ENCODE measurements at places on chromosomes 3 and 15. TPM values are rescaled to one million over a fixed set of nuclear protein-coding genes. Genes with fewer than 3 reads are reported as not detected.

Gene GLDN
- 14.4 TPM for total RNA-seq

Gene MORC1
- not detected for total RNA-seq

Gene GRAMD1C
- total RNA-seq, result 9.2 TPM

Gene ULK4
- 10.8 TPM for total RNA-seq

Gene PLSCR5
- total RNA-seq, result not detected

Gene WDR93
- 0.20 TPM for total RNA-seq

Gene GOLGA6L7
- not detected for total RNA-seq

Gene KNG1
- not detected for total RNA-seq

Gene AHSG
- not detected for total RNA-seq

Gene STRC
- total RNA-seq, result 0.59 TPM

Gene MINAR1
- total RNA-seq, result 2.6 TPM

Gene SLC6A1
- 1.7 TPM for total RNA-seq

Gene RETNLB
- not detected for total RNA-seq

Gene CPB1
- total RNA-seq, result 8.7 TPM

Gene UACA
- 105 TPM for total RNA-seq

Gene IL16
- total RNA-seq, result 8.9 TPM

Gene DPPA2
- total RNA-seq, result not detected

Gene CHRM5
- total RNA-seq, result not detected

Gene GOLGA8T
- 0.79 TPM for total RNA-seq

Gene RARRES1
- 4.9 TPM for total RNA-seq

Gene LDHAL6B
- total RNA-seq, result not detected

Gene SLC2A2
- not detected for total RNA-seq

Gene ATP13A5
- 3.7 TPM for total RNA-seq

Gene GOLGA6A
- total RNA-seq, result 0.89 TPM

Gene GRAMD2A
- total RNA-seq, result 0.39 TPM

Gene MUSTN1
- 9.6 TPM for total RNA-seq

Data from skin of body (tissue), 3 donors.